Non-pigmented ciliary epithelial cell (primary cell): ENCODE measurements at places on chromosomes 11 and 22.
A peak's percentile ranks its signal among the peaks of the same experiment; 100 is the strongest.

DNA sequence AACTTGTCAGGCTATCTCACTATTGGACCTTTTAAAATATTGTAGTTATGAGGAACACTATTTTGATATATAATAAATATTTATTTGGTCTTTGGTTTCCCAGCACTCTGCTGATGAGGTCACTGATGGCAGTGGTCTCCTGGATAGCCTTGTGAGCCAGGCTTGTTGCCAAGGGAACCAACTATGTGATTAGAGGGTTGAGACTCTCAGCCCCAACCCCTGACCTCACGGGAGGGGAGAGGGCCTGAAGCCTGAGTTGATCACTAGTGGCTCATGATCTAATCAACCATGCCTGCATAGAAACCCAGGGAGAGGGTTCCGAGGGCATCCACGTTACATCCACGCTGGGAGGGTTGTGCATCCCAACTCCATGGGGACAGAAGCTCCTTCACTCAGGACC, 10.8 kb downstream of the PANX1 start:
- DNase-seq = no peak

DNA sequence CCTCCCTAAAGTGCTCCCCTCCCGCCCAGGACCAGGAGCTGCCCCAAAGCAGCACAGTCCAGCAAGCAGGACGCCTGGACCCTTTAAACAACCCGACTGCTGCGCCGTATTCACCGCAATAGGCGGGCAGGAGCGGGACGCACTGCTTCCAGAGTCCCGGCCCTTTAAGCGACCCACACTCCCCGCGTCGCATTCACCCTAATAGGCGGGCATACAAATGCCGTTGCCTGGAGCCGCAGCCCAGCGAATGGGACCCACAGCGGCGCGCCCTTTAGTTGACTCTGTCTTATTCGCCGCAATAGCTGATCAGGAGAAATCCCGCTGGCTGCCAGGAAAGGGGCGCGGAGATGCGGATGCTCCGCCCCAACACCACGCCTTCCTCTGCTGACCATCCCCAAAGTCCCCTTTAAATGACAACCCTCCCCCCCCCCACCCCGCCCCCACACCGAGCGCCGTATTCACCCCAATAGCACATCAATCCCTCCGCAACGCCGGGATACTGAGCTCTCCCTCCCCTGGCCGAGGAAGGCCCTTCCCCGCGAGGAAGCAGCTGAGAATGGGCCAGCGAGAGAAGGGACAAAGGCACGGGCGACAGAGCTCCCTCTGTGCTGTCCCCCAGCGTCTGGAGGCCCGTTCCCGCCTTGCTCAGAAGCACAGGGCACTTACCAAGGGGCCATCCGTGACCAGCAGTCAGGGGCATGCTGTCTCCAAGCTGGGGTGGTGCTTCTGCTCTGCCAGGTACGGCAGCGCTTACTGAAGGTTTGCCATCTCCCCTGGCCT, 4.7 kb downstream of the OSBPL5 start:
- peak; percentile 50 for DNase-seq

GRCh38 chr11:3124821-3125220, 40.3 kb downstream of the OSBPL5 start:
- no peak for DNase-seq

GRCh38 chr11:76665921-76666351, 4.6 kb downstream of the LRRC32 start:
- DNase-seq = no peak

DNA sequence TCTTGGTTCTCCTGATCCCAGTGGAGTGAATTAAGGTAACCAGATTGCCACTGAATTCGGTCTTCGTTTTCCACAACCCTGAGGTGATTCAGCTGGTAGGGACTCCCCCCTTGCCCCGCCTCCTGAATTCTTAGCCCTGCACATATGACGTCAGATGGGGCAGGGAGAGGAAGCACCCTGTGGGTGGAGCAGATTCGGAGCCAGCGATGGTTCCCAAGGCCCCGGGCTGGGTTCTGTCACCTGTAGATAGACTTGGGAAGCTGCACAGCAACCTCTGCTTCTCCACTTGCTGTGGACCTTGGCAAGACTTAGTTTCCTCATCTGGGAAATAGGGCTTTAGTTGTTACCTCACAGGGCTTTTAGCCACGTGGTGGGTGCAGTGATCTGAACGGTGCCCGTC, 67.8 kb downstream of the CTTN start:
- no peak for DNase-seq

- DNase-seq = no peak
Observed at GRCh38 chr22:43004362-43005035, 10.4 kb downstream of the PACSIN2 start.

- DNase-seq = no peak
Observed at GRCh38 chr11:111363985-111364384, 15.1 kb downstream of the POU2AF1 start.

DNA sequence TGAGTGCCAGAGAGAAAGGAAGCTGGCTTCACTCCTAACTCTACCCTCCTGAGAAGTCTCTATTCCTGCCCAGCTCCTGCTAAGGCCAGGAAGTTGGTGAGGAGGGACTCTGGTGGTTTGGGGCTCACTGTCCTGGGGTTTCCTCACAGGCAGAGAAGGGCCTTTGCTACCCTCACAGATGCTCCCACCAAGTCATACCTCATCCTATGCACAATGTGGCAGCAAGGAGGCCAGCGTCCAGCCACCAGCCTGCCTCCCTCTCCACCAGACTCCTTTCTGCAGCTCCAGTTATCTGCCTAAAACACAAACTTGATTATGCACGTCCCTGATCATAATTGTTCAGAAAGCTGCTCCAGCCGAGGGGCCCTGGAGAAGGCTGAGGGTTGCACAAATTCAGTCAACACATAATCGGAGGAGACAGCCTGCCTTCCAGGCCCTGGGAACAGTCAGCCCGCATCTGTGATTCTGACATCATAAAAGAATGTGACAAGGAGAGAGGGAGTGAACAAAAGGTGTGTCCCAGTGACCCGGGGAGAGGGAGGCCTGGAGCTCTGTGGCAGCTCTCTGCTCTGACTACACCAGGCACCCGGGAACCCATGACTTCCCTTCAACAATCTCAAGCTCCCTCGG, 28.8 kb downstream of the DKK3 start:
- DNase-seq = peak; percentile 56

- DNase-seq = no peak
Observed at GRCh38 chr22:48700566-48701295, 1126.9 kb downstream of the BRD1 start.

DNA sequence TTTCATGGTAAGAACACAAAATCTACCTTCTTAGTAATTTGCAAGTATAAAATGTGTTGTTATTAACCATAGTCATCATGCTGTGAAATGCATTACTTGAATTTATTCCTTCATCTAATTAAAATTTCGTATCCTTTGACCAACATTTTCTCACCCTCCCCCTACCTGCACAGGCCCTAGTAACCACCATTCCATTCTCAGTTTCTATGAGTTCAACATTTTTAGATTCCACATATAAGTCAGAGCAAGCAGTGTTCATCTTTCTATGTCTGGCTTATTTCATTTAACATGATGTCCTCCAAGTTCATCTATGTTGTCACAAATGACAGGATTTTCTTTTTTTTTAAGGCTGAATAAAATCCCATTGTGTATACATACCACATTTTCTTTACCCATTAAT, 43.5 kb upstream of the CCDC179 start:
- DNase-seq = no peak

DNA sequence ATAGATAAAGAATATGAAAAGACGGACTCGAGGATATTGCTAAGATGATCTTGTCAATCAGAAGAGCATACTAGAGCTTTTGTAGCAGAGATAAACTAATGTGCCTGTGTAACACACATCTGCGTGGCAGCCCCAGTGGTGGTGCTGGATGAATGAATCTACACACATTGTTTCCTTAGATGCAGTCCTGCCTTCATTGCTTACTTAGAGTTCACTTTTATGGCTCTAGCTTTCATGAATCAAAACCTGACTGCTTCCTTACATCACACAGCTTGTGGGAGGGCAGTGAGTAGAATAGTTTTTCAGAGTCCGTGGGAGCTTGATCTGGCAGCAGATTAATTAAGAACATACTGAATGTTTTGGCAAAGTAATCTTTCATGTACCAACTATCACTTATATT, 83.7 kb downstream of the EXT2 start:
- no peak for DNase-seq

DNA sequence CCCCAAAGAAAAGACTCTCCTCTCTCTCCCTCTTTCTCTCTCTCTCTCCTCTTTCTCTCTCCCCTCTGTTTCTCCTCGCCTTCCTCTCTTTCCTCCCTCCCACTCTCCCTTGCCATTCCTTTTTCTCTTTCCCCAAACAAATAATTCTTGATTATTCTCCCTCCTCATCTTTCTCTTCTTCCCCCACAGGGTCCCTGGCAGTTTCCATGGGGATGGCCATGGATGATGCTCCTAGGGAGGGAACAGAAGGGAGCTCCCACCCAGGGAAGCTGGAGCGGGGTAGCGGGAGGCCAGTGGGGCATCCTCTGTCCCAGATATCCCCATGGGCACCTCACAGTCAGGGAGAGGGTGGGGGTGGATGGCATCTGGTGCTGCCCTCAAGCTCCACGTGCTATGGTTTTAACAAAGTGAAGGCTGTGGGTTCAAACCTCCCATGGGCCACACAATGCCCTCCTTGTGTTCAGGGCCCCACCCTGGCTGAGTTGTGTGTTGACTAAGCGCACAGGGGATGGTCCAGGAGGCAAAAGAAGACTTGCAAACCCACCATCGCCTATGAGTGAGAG, 266.4 kb downstream of the BUD13 start:
- no peak for DNase-seq

GRCh38 chr11:9639985-9640384, 23.9 kb upstream of the SWAP70 start:
- DNase-seq = no peak

- no peak for DNase-seq
Observed at GRCh38 chr11:101582989-101583250, 887 bp downstream of the TRPC6 start.

GRCh38 chr11:115257270-115257669, 246.9 kb downstream of the CADM1 start:
- DNase-seq = no peak

DNA sequence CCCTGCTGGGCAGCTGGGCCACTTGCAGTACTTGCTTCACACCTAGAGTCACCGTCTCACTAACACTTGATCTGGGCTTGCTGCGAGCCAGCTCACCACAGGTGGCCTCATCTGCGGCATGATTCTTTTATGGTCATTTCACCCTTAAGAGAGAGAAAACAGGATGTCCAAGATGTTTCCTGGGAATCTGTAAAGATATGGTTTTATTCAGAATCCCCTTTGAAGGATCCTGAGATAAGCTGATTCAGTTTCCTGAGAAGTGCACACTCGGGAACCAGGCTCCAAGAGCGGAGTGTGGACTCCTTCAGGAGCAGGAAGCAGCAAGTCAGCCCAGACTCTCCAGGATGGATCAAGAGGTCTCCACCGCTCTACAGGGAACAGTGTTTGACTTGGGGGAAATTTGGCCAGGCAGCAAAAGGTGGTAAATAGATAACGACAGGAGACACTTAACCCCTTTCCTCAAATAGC, 21.8 kb upstream of the TP53AIP1 start:
- DNase-seq = no peak

DNA sequence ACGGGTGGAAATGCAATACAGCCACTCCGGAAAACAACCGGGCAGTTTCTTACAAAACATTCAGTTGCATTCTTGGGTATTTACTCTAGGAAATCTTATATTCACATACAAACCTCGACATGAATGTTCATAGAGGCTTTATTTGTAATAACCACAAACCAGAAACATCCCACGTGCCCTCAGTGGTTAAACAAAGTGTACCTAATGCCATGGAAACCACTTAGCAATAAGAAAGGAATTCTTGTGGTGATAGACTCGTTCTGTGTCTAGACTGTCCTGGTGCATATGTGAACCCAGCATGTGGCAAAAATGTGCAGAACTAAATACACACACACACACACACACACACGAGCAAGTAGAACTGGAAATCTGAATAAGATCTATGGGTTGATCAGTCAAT, 1073.3 kb downstream of the TBC1D22A start:
- DNase-seq = peak; percentile 49
